Activated CD4-positive, alpha-beta T cell treated with anti-CD3 and anti-CD28 coated beads, Interleukin-2, amount 10 ng/mL, durations not matched to agents 7 days and 5 days (primary cell): ENCODE measurements at places on chromosomes 6 and 20.
A peak's percentile ranks its signal among the peaks of the same experiment; 100 is the strongest.

DNA sequence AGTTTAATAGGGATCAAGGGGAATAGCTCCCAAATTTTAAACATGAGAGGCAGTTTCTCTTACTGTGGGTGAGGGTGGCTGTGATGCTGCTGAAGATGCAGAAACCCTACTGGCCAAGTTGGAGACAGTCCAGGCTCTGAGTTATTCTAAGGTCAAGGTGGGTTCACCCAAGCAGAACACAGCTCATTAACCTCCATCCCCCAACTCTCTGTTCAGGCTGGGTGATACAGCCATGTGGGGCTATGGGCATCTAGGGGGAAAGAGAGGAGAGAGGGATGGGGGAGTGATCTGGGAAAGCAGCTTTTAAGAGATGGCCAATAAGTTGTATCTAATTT lies 18.9 kb upstream of the TRAM2 start:
- no peak for DNase-seq

DNA sequence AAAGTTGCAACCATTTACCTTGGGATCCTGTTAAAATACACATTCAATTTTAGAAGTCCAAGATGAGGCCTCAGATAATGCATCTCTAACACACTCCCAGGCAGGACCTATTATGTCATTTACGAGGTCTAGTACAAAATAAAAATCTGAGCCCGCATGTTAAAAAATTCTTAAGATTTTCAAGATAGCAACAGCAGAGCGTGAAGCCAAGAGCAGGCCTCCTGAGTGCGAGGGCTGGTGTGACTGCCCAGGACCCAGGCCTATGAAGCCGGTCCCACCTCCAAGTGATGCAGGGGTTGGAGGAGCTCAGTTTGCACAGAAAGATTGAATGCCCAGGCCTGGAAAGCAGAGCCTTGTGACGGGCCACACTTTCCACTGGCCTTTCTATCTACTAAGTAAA lies 211.1 kb upstream of the KCNQ5 start:
- no peak for DNase-seq

GRCh38 chr6:36076178-36077063 lies 48.8 kb downstream of the MAPK14 start:
- DNase-seq: no peak

DNA sequence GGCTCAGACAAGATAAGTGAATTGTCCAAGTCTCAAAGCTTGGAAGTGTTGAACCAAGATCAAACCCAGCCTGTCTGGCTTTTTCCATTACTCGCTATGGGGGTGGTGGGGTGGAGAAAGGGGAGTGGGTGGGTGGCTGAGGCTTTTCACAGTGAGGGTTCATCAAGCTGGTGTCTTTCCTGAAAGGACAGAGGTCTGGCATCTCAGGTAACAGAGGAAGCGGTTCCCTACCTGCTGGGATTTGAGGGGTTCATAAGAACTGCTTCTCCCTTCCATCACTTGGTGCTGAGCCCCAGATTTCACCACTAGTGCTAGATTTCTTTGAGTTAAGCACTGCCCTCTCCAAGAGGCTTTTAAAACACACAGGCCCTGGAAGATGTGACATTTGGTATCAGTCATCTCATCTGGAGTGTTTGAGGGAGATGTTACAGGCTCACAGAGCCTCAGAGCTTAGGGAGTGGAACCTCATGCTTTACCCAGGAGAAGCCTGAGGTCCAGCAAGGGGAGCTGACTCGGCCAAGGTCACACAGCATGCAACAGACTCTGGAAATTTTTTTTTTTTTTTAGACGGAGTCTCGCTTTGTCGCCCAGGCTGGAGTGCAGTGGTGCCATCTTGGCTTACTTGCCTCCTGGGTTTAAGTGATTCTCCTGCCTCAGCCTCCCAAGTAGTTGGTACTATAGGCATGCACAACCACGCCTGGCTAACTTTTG lies 6.0 kb upstream of the VEGFA start:
- no peak for DNase-seq

- no peak for DNase-seq
Measured at GRCh38 chr6:88165844-88166492, at the start of gene CNR1. TSS of gene CNR1 (minus strand) at chr6:88166347. CDS start at chr6:88145274, 21,073 bp downstream.

GRCh38 chr6:67680297-67680932 lies 954.7 kb upstream of the ADGRB3 start:
- DNase-seq: no peak

DNA sequence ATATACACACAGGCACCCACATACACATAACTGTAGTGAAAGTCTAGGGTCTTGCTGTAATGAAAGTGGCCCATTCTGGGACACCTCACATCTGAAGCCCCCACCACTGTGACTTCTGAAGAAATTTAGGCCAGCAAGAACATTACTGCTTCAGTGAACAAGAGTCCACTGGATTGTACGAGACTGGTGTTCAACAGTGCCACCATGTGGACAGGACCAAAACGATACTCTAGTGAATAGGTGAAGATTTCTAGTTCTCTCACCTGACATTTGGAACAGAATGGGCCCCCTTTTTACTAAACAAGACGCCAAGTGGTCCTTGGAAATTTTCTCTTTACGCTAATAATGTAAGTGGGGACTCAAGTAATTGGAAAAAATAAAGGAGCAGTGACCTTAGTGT lies 156.9 kb downstream of the MAFB start:
- DNase-seq: peak; percentile 10

GRCh38 chr20:20736303-20736702 lies 23.9 kb upstream of the RALGAPA2 start:
- no peak for DNase-seq

GRCh38 chr20:63091901-63092659 lies 85.3 kb upstream of the BHLHE23 start:
- DNase-seq: no peak

- no peak for DNase-seq
Measured at GRCh38 chr20:63589261-63590217, 15.5 kb upstream of the HELZ2 start.

GRCh38 chr6:120320481-120321162 lies 971.1 kb upstream of the MAN1A1 start:
- DNase-seq: no peak

GRCh38 chr6:10389739-10390494 lies 25.0 kb downstream of the TFAP2A start:
- no peak for DNase-seq

- no peak for DNase-seq
Measured at GRCh38 chr6:33958526-33959328, 154.9 kb upstream of the MLN start.

DNA sequence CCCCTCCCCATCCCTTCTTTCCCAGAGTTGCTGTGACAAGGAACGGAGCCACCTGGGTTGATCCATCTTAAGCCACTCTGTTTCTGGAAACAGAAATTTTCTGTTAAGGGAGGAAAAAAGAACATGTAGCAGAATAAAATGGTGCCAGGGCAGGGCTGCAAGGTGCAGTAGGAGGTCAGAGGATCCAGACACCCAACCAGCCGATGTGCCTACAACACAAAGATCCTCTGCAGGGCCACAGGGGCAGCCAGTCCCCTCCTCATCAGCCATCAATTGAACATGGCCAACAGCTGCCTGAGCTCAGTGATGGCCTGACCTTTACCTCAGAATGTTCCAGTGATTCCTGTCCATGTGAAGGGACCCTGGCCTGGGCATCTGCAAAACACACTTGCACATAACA lies 11.9 kb downstream of the MDFI start:
- no peak for DNase-seq

GRCh38 chr6:11317885-11318771 lies 85.7 kb upstream of the NEDD9 start:
- DNase-seq: peak; percentile 39

- DNase-seq: no peak
Measured at GRCh38 chr6:73558624-73559398, 38.0 kb upstream of the EEF1A1 start.

DNA sequence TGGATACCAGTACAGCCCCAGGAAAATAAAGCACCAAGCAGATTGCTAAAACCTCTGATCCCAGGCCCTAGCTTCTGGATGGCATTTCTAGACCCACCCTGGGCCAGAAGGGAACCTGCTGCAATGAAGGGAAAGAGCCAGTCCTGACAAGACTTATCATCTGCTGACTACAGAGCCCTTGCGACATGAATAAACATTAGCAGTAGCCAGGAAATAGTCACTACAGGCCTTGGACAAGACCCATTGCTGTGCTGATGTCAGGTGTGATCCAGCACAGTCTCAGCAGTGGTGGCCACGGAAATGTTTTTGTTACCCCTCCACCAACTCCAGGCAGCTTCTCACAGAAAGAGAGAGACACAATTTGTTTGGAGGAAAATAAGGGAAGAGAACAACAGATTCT lies 399.3 kb downstream of the HAO1 start:
- DNase-seq: no peak

- DNase-seq: peak; percentile 70
Measured at GRCh38 chr6:107618672-107619071, 128.8 kb downstream of the SOBP start.

DNA sequence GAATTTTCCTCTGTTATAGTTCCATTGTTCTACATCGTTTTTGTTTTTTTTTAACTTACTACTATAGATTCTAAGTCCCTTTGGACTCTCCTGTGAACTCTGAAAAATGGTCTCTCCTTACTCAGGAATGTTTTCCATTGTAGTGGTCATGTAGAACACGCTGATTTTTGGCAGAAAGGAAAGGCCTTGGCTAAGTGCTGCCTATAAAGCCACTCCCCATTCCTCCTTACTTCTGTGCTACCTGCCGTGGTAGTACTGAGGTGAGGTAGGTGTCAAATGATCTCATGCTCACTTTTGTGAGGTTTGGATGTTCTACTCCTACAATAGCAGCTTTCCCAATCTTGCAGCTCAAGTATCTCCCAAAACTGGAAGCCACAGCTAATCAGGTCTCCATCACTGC lies 270.7 kb downstream of the SLC35F1 start:
- DNase-seq: no peak

DNA sequence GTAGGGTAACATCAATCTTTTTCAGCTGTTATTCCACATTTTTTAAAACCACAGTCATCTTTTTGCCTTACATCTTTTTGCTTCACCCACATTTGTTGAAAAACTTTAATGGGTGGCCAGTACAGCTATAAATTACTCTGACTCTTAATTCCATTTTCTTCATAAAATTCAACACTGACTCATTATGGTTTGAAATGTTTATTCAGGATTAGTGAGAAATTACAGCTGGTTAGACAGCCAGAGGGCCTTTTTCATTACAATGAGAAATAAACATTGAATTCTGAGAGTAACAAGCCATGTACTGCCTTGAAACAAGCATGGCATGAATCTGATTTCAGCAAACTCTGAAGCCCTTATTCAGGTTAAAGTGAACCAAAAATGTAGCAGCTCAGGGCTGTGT lies 19.5 kb downstream of the NDUFAF4 start:
- DNase-seq: no peak

- no peak for DNase-seq
Measured at GRCh38 chr6:118784641-118785164, 109.2 kb upstream of the ASF1A start.

GRCh38 chr6:89596484-89596883 lies 42.1 kb downstream of the LYRM2 start:
- no peak for DNase-seq

DNA sequence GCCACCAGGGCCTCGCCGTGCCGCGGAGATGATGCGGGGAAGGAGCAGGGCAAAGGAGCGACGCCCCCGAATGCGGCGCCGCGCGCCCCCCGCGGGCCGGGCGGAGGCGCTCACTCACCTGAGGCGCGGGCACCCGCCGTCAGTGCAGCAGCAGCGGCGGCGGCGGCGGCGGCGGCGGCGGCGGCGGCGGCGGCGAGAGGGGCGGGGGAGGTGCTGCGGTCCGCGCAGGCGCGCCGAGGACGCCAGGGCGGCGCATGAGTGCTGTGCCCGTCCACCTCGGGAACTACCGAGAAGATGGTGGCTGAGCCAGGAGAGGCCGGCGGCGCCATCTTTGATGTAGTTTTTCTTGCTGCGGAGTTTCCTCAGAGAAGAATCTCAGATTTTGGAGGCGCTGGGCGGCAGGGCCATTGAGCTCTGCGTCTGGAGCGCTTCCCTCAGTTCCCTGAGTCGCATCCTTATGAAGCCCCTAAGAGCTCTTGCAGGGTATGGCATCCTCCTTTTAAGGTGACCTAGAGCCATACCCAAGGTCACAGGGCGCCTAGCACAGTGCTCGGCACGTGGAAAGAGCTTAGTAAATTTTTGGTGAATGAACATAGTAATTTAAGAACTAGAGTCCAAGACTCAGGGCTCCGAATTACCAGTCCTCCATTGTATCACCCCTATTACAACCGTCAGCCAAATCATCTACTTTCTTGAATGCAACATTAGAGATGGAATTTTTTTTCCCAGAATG lies at the start of gene NDRG3:
TSS of gene NDRG3 (minus strand) at position 164 of the 733 bp plus-strand sequence. CDS start 24,355 bp downstream, outside the sequence.
- DNase-seq: peak; percentile 95

GRCh38 chr6:71047417-71047816 lies 90.6 kb upstream of the B3GAT2 start:
- DNase-seq: no peak

- DNase-seq: no peak
Measured at GRCh38 chr20:37363221-37364012, 17.5 kb downstream of the SRC start.

GRCh38 chr6:145863366-145863765 lies 48.8 kb upstream of the FBXO30 start:
- DNase-seq: no peak

GRCh38 chr20:15482525-15482924 lies 1090.7 kb downstream of the KIF16B start:
- no peak for DNase-seq

- no peak for DNase-seq
Measured at GRCh38 chr20:11492386-11492785, 425.3 kb upstream of the BTBD3 start.

GRCh38 chr20:2654831-2655230 lies 2.4 kb downstream of the NOP56 start:
- DNase-seq: no peak
